ENCODE measurements at places on chromosomes 11 and 22.

DNA sequence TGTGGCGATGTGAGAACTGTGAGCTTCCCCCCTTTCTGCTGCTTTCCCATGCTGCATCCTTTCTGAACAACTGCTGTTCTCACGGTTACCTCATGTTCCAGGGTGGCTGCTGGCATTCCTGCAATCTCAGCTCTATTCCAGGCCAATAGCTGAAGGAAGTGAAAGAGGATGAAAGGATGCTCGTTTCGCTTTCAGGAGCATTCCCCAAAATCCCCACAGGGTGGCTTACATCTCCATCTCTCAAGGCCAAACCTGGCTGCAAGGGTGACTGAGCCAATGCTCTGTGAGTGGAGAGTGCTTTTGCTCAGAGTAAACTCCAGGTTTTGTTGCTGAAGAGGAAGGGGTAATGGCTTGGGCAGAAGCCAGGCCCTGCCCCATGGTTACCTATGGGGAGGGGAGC lies 848.2 kb downstream of the BRD1 start:
- DNase-seq: no peak

- DNase-seq: no peak
Measured at GRCh38 chr11:33747979-33748378, 11.8 kb upstream of the CD59 start.

DNA sequence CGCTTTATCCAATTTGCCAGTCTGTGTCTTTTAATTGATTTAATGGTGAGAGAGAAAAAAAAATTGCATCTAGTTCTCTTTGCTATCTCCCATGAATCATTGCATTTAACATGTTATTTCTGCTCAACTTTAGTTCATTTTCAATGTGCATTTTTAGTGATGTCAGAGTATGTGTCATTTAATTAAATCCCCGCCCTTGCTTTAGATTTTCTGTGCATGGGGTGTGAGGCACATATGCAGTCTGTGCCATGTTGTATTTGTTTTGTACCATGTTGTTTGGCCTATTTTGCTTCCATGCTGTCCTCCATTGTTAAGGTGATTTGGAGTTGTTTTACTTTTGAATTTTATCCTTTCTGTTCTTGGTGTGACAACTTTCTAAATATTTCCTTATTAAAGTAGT lies 8.3 kb upstream of the NCR3LG1 start:
- no peak for DNase-seq

DNA sequence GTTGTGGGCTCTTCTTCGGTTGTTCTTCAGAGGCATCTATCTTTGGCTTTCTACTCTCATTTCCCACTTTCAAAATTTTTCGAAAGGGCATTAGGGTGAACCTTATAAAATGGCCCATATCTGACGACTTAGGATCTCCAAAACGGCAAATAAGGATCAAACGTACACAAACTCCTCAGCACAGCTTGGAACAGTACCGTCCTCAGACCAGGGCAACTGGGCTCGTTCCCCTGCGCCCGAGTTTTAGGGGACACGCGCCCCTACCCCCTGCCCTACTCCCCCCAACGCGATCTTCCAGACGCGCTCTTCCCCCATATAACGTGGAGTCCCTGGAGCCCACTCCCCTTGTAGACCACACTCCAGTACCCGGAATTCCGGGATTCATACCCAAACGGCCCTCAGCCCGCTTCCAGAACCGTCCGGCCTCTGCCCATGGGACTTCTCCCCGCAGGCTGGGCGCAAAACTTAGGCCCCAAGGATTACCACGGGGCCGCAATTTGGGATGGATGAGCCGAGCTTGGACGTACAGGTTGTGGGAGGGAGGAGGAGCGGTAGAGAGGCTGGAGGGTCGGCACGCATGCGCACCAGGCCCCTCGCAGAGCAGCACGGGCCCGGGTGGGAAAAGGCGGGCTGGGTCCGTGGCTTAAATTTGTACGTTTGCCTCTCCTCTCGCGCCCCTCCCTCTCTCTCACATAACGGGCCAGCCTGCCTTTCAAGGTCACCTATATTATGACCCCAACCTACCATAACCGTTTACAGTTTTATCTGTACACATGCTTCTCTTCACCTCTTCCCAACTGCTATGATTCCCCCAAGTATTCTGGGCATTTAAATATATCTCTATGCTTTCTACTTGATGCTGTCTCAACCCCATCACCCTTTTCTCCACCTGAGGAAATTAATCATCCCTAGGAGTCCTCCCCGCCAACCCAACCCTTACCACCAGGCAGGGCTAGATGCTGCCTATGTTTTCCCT lies 3.4 kb downstream of the CCDC89 start:
- DNase-seq: peak; percentile 42

GRCh38 chr11:4381901-4382300 lies 11.6 kb downstream of the TRIM21 start:
- DNase-seq: no peak

DNA sequence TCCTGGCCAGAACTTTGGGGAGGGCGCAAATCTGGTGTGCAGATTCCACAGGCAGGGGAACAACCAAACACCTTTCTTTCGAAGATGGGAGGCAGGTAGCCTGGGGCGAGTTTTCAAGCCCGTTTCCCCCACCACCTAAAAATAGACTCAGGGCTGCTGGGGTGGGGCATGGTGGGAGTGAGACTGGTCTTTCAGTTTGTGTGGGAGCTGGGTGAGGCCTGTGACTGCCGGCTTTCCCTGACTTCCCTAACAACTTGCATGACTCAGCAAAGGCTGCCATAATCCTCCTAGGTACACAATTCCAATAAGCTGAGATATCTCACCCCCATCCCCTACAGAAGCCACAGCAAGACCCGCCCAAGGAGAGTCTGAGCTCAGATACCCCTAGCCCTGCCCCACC lies 4.3 kb upstream of the OR5B12 start:
- no peak for DNase-seq

- no peak for DNase-seq
Measured at GRCh38 chr11:39571081-39571480, 1888.4 kb downstream of the LRRC4C start.

- no peak for DNase-seq
Measured at GRCh38 chr22:26554956-26555355, 35.0 kb downstream of the TPST2 start.

DNA sequence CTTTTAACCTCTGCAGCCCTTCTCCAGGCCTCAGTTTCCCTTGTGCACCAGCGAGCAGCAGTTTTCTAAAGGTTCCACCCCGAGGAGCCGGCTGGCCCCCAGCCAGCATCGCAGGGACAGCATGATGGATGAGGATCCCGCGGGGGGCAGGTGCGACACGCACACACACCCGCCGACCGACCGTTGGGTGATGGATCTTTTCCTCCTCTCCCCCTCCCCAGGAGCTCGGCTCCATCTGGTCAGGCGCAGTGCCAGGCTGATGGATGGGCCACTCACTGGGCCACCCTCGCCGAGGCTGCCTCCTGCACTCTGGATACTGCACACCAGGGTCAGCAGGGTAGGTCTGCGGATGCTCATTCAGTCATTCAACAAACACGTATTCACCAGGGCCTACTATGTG lies 12.8 kb upstream of the CABP7 start:
- no peak for DNase-seq

- no peak for DNase-seq
Measured at GRCh38 chr11:105673089-105673488, 63.2 kb downstream of the GRIA4 start.

- DNase-seq: no peak
Measured at GRCh38 chr22:47160781-47161520, 398.5 kb downstream of the TBC1D22A start.

DNA sequence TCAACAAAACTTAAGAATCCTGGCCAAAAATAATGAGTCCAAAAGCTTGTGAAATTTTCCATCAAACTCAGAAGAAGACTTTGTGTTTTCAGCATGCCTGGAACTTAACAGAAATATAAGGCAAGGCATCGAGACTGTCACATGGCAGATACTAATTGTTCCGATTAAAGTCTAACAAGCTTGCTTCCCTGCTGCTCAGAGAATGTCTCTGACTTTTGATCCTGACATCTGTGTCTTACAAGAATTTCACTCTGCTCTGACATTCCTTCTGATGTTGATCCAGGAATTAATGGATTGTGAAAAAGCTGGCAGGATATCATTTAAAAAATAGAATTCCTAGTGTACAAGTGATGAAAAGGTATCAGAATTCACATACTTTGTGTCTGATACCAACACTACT lies 170.2 kb downstream of the DCDC1 start:
- DNase-seq: no peak

GRCh38 chr22:16847271-16847670 lies 22.1 kb upstream of the XKR3 start:
- DNase-seq: no peak

GRCh38 chr11:5380740-5381342 lies 2.8 kb upstream of the OR51M1 start:
- no peak for DNase-seq

GRCh38 chr11:69567951-69568808 lies 72.8 kb upstream of the CCND1 start:
- no peak for DNase-seq

- no peak for DNase-seq
Measured at GRCh38 chr22:44103735-44104480, 76.8 kb upstream of the PARVG start.

GRCh38 chr22:38313384-38313955 lies 3.8 kb downstream of the CSNK1E start:
- DNase-seq: no peak

GRCh38 chr11:126468102-126468521 lies 112.6 kb downstream of the ST3GAL4 start:
- DNase-seq: no peak

DNA sequence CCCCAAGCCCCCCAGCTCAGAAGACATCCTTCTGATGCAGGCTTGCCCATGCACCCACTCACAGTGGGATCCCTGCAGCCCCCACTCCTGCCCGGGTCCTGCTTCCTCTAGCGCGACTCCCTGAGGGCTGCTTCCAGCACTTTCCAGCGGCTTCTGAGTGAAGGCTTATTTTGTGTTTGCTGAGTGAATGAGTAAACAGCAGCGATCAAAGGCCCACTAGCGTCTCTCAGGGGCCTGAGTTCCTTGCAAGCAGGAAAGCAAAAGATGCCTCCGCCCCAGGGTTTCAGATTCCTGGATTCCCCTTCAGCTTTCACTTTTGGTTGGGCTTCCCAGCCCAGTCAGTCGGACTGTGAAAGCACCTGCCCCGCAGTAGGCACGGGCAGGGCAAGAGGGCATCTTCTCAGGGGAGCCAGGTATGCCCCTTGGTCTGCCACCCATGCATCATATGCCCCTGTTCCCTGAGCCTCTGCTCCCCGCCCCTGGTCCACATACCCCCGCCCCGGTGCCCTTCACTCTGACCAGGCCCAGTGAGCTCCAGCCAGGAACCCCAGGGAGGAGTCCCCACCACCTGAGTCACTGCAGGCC lies 9.2 kb downstream of the FADD start:
- no peak for DNase-seq

DNA sequence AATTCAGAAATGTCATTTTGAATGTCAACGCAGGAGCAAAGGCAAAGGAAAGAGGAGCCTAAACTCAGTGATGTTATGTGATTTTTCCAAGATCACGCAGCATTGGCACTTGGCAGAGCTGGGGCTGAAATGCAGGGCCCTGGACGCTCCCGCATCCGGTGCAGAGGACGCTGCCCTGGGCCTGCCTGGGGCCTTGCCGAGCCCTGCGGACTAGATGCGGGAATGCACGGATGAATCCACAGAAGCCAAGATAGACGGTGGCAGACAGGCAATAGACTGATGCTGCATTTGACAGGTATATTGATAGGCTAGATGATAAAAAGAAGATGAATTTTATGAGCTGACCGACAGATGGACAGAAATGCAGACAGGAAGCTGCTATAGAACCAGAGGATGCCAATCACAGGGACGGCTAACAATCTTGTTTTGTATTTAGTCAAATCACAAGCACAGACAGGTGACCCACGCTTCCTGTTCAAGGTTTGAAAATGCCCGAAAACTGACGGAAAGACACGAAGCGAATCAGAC lies 696 bp upstream of the MARK2 start:
- DNase-seq: no peak

- no peak for DNase-seq
Measured at GRCh38 chr11:35323076-35323868, 96.1 kb downstream of the SLC1A2 start.

- DNase-seq: no peak
Measured at GRCh38 chr11:117075186-117075585, 23.0 kb downstream of the SIK3 start.

GRCh38 chr11:121018746-121019145 lies 5.2 kb upstream of the TBCEL start:
- no peak for DNase-seq

DNA sequence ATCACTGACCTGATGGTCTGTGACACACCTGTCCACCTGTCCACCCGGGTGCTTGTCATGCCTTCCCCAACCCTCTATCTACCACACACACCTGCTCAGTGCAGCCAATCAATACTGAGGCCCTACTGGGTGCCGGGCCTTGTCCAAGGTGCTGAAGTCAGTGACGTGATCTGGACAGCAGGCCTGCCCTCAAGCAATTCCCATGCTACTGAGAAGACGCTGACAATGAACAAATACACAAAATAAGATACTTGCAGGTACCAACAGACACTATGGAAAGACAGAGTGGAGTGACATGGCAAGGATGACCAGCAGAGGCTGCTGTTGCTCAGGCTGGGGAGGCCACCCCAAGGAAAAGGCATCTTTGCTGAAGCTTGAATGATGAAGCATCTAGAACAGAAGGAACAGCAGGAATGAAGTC lies 21.2 kb downstream of the PLAAT3 start:
- no peak for DNase-seq

GRCh38 chr11:73229321-73229895 lies 11.3 kb downstream of the P2RY2 start:
- DNase-seq: no peak

GRCh38 chr11:93166194-93166593 lies 31.6 kb downstream of the SLC36A4 start:
- DNase-seq: no peak

- DNase-seq: no peak
Measured at GRCh38 chr11:36454941-36455631, 55.0 kb downstream of the TRAF6 start.

GRCh38 chr22:40040927-40041326 lies 46.2 kb downstream of the FAM83F start:
- DNase-seq: no peak

GRCh38 chr22:37278261-37278660 lies 4.0 kb upstream of the CYTH4 start:
- DNase-seq: no peak

- no peak for DNase-seq
Measured at GRCh38 chr22:46104881-46105493, 45.3 kb upstream of the PPARA start.

DNA sequence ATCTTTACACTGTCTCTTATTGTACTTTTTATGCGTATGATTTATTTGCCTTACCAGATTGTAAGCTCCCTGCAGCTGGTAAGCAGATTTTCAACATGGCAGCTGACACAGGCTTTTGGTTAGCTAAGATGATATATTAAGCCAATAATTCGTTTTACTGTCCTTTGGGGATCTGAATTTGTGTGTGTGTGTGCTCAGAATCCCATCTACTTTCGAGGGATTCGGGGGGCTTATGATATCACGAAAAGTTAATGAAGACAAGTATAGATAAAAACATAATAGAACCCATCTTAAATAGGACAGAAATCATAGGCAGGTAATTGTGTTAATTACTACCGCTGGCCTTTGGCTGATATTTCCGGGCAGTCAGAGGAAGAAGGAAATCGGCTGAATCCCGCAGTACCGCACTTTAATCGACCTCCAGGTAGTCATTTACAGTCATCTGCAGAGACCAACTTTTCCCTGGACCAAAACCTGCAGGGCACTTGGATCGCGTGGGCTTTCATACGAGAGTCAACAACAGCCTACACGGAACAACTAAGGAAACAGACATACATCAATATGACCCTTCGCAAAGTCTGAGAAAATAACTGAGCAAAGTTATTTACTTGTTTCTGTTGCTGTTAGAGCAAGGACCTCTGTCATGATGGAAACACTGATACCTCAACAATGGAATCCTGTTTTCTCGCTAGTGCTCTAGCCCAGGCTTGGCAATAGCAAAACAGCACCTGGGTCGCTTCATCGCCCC lies 802 bp downstream of the KBTBD3 start:
- no peak for DNase-seq

GRCh38 chr22:37563153-37564081 lies 3.1 kb downstream of the CDC42EP1 start:
- DNase-seq: no peak
